ENCODE measurements at places on chromosomes 12 and 14.
A peak's percentile ranks its signal among the peaks of the same experiment; 100 is the strongest.

GRCh38 chr12:65960820-65961189 lies 136.5 kb downstream of the HMGA2 start:
- DNase-seq, result no peak

DNA sequence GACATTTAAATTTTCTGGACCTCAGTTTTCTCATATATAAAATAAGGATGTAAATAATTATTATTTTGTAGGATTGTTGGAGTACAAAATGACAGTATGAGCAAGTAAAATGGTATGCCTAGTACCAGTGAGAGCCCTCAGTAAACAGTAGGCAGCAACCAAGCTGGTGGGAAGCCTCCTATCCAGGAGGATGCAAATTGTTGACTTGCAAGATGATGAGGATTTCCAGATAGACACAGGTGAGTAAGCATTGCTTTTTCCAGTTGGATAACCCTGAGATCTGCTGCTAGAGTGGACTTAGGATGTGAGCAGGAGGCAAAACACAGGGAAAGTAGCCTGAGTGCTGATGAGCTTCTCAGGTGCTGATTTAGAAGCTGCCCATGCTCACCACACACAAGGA lies 28.2 kb upstream of the AMIGO2 start:
- DNase-seq, result no peak

DNA sequence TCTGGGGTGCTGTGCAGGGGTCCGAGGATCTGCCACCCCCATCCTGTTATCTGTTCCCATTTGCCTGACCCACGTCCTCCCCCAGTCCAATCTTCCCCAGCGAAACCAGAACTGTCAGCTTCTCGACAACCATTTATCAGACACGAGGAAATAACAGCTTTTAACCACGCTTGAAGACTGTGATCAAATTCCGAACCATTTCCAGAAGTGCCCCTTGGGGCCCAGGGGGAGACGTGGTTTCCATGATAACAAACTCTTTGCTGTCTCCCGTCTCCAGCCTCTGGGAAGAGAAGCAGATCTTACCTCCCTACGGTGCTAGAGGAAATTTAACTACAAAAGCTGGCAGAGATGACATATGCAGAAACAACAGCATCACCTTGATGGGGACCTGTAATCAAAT lies 35.1 kb upstream of the SRRM4 start:
- no peak for DNase-seq

GRCh38 chr12:130920723-130921381 lies 32.9 kb upstream of the ADGRD1 start:
- no peak for DNase-seq

- DNase-seq, result peak; percentile 27
Measured at GRCh38 chr12:43306066-43306465, 245.9 kb downstream of the ADAMTS20 start.

Data from brain pericyte (primary cell).